ENCODE measurements at places on chromosomes 5 and 9.

- no peak for DNase-seq
Measured at GRCh38 chr9:114156657-114157421, 1.5 kb downstream of the COL27A1 start.

DNA sequence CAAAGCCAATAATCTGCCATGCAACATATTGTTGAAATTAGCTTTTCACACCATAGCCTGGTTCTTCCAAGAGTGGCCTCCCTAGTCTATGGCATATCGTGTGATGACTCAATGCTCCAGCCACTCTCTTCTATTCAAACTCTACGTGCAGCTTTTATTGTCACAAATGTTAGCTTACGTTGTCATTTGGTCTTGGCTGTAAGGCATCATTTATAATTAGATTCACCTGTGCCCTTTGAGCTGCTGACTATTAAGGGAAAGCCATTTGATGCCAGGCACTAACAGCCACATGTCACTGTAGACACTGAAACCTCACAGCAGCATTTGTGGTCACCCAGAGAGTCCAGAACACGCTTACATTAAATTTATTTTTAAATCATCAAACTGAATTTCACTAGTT lies 66.8 kb downstream of the APBA1 start:
- DNase-seq: no peak

DNA sequence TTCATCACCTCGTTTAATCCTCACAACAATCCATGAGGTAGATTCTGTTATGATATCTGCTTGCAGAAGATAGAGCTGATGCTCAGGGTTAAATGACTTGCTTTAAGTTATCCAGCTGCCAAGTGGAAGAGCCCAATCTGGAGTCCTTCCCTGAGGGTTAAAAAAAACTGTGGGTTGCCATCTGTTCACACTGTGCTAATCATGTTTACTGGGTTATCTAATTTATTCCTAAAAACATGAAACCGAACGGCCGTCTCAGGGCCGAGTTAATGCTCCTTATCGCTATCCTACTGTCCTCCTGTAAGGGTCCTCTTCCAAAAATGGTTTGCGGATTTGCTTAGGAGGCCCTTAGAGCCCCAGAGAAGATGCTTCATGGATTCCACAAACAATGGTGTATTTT lies 153.3 kb downstream of the YIPF5 start:
- DNase-seq: no peak

- no peak for DNase-seq
Measured at GRCh38 chr5:157944077-157944633, 85.2 kb upstream of the CLINT1 start.

- no peak for DNase-seq
Measured at GRCh38 chr5:78916044-78916443, 69.1 kb downstream of the ARSB start.

DNA sequence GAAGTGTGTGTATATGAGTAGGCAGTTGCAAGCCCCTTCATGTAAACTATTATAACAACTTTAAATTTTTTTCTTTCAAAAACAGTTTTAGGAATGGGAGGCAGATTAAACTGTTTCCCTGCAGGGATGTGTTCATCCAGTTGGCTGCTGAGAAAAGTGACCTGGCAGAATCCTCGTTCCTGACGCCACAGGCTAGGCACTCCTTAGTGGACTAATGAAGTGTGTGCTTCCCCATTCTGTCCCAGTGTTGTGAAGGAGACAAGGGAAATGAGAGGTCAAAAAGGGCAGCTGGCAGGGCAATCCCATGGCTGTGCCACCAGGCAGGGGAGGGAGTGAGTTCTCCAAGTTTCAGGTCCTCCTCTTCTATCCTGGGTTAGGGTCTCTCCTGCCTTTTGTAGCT lies 59.8 kb downstream of the FOXD1 start:
- no peak for DNase-seq

- DNase-seq: no peak
Measured at GRCh38 chr9:2700909-2701550, 16.3 kb upstream of the KCNV2 start.

DNA sequence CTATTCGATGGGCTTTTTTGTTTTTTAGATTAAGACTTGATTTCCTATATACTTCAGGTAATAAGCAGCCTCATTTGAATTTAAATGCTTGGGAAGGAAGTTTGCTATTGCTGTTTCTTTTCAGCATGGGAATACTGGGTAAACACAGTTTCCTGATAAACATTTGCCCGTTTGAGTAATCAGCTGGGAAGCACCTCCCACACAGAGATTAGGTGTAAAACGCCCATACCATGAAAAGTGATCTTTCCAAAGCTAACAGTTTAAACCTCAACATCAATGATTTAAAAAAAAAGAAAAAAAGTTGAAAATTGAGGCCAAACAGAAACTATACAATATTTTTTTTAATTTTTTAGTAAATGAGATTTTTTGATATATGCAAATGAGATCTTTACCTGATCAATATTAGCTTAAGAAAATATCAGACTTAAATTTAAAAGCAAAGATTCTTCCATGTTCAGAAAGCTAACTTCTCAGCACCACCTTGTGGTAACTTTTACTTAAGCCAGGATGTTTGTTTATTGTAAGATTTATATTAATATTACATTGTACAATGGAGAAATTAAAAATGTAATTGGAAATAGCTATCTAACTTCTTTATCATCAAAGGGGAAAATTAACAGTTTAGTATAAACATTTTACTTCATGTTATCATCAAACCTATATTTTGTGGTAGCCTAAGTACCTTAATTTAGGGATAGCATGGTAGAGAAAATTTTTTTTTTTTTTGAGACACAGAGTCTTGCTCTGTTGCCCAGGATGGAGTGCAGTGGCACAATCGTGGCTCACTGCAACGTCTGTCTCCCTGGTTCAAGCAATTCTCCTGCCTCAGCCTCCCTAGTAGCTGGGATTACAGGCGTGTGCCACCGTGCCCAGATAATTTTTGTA lies 39.8 kb downstream of the F2RL2 start:
- no peak for DNase-seq

DNA sequence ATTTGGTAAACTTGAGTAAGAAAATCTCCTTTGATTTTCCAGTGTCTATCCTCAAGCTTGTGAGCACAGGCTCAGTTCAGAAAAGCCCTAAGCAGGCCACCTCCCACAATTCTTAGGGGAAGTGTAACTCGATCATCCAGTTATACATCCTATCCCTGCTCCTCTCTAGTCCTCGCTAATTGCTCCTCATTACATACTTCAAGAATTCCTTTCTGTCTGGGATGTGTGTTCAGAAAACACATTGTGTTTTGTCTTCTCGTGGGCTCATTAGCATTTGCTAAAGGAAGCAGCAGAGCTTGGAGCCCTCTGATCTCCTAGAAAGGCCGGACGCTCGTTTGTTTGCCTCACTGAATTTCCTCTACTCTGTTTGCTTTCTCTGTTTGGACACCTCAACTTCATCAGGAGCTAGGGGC lies 268.2 kb upstream of the RFX3 start:
- DNase-seq: no peak

- DNase-seq: no peak
Measured at GRCh38 chr9:92488681-92489550, 6.6 kb upstream of the ASPN start.

DNA sequence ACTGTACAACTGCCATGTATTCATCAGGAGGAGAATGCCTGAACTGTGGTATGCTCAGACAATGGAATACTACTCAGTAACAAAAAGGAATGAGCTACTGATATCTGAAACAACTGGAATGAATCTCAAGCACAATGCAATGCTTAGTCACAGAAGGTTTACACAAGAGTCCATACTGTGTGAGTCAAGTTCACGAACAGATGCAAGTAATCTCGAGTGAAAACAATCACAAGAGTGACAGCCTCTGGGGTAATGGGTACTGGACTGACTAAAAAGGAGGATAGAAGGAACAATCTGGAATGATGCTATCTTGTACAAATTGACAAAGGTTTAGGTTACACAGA lies 19.5 kb upstream of the GOLGA1 start:
- DNase-seq: no peak

DNA sequence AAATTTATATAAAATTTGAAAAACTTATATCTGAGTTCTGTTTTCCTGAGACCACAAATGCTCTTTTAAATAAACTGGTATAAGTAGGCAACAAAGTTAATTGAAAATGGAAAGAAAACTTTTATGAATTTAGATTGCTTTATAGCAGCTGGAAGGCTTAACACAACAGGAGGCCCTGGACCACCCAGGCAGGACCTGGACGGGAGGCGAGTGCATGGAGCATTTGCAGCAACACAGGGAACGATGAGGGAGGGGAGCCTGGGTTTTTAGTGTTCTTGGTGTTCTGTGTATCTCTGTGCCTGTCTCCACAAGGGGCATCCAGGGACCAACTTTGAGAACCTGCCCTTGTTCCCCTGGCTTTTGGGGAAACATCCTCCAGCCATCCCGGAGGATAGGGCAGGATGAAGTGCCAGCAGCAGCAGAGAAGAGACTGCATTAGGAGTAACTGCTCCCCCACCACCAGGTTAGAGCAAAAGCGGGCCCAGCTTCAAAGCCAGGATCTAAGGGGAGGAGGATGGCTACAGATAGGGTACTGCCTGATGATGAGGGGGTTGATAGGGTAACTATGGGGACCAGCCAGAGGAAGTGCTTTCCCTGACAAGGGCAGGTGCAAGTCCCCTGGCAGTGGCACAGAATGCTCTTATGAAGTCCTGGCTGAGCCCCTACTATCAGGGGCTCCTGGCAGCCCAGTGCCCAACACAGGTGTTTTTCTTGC lies 6.7 kb upstream of the SPATA31E1 start:
- no peak for DNase-seq

DNA sequence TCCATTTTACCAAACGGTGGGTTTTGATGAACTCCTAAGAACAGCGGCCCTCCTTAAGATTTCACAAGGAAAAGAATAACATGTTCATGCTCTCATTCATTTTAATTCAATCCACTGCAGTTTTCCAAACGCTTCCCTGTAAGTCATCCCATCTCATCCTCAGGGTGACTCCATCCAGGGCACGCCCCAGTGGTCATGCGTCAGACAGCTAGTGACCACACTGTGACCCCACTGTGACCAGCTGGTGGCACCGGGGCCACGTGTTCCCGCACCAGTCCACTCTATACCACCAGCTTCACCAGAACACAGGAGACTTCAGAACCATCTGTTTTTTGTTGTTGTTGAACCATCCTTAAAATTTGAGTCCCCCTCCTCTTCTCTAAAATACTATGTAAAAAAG lies 14.3 kb downstream of the ATPSCKMT start:
- no peak for DNase-seq

DNA sequence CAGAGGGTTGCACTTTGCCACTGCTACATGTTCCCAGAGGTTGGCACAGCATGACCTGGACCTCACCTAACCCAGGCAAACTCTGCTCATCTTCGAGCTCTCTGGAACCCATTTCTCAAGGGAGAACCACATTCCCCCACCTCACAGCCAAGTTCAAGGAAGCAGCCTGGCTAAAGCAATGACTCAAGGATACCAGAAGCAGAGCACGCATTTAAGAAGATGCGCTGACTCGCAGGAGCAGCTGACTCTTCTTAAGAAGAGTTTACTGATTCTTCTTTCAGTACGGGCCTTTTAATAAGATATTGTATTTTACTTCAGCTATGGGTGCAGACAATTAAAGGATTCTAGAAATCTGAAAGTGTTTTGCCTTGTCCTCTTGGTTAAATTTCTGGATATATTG lies 4.1 kb upstream of the SEMA5A start:
- DNase-seq: no peak

- DNase-seq: peak; percentile 24
Measured at GRCh38 chr9:111481885-111482636, 2.1 kb downstream of the ECPAS start.

GRCh38 chr5:176133877-176134276 lies 104.3 kb upstream of the SIMC1 start:
- no peak for DNase-seq

GRCh38 chr5:125109816-125110215 lies 363.4 kb upstream of the ZNF608 start:
- no peak for DNase-seq

DNA sequence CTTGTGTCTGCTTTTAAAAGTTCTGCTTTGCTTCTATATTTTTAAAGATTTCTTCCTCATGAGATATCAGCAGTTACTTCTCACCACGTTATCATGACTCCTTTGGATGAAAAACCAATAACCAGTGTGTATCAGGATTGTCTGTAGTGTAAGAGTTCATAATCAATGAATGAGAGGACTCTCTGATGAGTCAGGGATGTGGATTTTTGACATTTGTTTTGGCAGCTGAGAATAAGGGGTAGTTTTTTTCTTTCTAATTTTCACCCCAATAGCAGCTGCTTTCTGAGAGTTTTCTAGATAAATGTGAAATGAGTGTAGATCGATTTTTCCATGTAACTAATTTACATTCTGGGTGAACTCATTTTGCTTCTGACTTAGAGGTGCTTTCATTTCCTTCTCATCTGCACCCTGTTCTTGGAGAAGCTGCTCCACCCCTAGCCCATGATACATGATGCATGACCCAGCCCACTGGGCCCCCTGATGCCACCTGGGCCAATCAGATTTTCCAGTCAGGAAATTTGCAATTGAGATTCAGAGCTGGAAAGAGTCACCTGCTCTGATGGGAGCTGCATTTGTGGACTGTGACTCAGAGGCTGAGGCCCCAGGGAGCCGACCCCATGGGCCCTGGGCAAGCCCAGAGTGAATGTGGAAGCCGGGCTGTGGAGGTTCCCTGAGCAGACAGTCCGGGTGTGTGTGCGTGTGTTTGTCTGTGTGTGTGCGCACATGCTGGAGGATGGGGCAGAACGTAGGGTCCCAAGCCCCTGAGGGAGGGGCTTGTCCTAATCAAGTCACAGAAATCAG lies 159.3 kb downstream of the RGS3 start:
- no peak for DNase-seq

- DNase-seq: no peak
Measured at GRCh38 chr9:105281926-105282325, 37.5 kb downstream of the SLC44A1 start.

GRCh38 chr5:172428224-172429166 lies 25.8 kb downstream of the SH3PXD2B start:
- no peak for DNase-seq

DNA sequence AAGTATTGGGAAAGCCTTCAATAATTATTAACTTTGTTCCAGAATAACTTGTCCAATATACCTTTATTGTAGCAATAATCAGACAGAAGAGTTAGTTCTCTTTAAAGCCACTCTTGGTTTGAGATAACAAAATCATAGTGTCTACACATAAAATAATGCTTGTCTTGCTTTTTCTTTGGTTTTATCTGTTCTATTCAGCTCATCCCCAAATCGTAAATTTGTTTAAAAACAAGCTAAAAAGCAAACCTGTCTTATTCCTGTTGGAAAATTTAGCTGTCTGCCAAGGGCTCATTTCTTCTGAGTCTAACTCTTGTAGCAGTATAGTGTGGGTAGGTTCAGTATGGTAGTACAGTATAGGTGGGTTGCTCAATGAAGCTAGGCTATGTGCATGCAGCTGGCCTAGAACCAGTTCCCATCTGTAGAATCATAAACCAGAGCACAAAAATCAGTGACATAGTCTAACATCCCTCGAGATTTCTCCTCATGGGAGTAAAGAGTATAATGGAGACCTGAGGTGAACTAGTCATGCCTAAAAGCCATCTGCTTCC lies 17.9 kb upstream of the APBA1 start:
- DNase-seq: no peak

DNA sequence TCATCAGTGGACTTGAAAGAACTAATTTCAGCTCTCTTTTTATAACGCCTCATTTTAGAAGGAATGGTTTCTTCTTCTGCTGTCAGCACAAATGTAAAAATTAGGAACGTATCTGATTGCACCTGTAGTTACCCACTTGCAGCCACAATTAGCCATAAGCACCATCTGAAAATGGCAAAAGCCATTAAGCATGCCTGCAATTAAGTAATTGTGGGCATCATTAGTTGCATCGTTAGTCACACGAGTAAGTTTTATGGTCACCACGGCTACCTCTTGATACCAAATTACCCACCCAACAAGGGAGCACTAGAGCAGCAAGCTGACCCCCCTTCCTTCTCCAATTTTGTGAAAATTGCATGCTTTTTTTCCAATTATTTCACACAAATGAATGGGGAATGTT lies 25.8 kb upstream of the SLC44A1 start:
- DNase-seq: no peak

Data from NCI-H1092 (cell line).